ENCODE measurements at places on chromosomes 2 and 18. TPM values are rescaled to one million over a fixed set of nuclear protein-coding genes. Genes with fewer than 3 reads are reported as not detected.

GRCh38 chr2:158845859-158846258 lies 50.7 kb downstream of the DAPL1 start:
- DNase-seq: no peak

DNA sequence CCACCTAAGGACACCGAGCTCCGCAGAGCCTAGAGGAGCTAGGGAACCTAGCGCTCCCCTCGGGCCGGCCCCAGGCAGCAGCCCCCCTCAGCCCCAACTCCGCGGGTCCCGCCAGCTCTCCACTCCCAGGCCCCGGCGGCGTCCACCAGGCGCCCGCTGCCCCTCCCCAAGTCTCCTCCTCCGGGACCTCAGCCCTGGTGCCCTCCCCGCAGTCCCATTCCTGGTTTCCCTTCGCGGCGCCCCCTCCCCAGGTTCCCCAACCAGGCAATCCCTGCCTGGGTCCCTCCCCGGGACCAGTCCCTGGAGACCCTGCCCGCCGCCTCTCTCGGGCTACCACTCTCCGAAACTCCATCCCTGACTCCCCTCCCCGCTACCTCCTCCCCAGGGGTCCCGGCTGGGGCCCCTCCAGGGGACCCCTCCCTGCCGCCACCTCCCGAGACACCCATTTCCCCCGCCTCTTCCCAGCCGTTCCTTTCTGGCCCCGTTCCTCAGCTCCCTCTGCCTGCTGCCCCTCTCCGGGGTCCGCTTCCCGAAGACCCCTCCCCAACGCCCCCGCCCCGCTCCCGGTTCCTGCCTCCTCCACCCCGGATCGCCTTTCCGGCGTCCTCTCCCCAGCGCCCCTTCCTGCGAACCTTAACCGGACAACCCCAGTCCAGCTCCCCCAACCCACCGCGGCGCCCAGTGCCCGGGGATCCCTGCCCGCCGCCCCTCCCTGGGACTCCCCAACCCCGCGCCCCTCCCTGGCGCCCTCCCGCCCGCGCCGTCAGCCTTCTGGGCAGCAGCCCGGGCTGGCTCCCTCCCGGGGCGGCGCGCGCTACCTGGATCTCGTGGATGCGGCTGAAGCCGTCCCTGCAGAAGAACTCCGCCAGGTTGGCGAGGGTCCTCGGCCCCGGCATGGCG lies 678 bp downstream of the CYP27C1 start:
- DNase-seq: peak; percentile 63

DNA sequence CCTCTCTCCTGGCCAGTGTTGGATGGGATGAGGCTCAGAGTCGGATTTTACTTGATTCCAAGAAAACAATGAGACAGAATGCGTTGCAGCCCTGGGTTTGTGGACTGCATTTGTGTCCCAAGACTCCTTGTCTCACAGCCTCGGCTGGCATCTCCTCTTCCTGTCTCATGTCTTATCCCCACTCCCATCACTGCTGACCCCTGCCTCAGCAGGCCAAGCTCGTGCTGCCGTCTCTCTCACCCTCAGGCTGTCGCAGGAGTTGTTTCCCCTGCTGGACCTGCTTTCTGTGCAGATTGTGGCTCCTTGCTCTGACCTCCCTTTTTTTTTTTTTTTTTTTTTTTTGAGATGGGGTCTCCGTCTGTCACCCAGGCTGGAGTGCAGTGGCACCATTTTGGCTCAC lies 70.2 kb upstream of the RALBP1 start:
- DNase-seq: no peak

DNA sequence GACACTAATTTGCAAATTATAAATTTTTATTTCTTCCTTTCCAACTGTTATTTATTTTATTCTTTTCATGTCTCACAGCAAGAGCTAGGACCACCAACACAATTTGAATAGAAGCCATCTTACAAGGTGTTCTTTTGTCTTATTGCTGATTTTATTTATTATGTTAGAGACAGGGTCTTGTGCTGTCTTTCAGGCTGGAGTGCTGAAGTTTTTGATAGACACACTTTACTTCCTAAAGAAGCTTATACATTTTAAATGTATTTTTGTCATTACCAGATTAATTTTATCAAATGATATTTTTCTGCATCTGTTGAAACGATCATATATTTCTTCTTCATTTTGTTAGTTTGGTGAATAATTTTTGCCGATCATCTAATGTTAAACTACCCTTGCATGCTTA lies 130.3 kb upstream of the BCL2L11 start:
- no peak for DNase-seq

DNA sequence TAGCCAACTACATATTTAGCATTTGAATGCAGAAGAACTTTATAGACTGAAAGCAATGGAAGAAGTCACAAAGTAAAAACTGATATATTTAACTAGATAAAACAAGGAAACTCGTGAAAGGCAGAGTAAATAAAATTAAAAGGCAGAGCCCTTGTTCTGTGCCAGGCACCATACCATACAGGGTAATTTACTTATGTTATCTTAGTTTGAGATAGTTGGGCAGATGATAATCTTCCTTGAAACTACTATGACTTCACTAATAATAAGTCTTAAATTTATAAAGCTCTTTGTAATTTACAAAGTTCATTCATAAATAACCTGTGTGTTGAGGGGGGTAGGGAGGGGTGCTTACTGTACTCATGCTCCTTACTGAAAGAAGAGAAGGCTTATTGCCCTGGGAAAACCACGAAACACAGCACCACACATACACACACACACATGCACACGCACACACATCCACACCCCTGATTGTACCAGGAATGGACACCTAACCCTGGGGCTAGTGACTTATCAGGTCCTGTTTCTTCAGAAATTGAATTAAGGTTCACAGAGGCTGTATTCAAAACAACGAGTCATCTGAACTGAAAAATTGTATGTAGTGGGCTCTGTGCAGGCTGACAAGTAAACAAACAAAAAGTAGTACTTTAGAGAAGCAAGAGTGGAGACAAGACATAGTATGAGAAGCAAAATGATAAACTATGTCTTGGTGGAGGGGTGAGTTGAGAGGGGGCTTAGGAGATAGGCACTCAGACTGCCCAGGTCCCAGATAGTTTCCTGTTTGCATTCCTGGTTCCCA lies 38.1 kb downstream of the AGFG1 start:
- DNase-seq: no peak

ST8SIA5 gene
- total RNA-seq: 0.22 TPM
